ENCODE measurements at places on chromosomes 1 and 21.

GRCh38 chr1:44314452-44314851, 40.6 kb downstream of the ERI3 start:
- DNase-seq, result no peak

DNA sequence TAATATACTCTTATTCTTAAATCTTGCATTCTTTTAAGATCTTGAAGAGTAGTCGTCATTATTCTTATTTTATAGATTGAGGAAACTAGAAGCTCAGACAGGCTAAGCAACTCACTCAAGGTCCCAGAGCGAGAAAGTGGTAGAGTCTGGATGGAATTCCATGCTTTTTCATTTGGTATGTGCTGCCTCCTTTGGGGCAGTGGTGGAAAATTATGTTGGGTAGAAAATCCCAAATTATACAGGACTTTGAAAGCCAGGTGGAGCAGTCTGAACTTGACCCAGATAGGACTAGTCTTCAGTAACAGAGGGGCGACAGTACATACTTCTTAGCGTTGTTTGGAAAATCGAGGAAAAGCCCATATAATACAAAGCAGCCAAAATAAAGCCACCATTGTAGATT, 205.6 kb downstream of the ATG4C start:
- DNase-seq, result no peak

- DNase-seq, result peak; percentile 59
These were observed 9.6 kb upstream of the PLA2G4A start for GRCh38 chr1:186819126-186819525.

DNA sequence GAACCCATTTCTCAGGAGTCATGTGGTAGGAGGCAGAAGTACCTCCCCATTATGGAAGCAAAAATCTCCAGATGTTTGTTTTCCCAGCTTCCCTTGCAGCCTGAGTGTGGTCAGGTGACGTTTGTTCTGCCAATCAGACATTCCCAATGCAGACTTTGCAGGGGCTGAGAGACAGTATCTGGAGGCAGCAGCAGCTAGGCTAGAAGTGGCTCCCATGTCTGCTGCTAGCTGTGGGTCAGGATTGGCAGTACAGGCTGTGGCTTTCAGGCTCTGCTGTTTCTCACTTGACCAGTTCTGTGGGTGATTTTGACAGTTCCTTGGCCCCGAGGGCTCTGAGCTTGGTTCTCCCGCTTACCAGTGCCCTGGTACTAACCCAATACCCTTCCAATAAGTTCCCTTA, 58.6 kb upstream of the NBPF3 start:
- no peak for DNase-seq

GRCh38 chr1:113147073-113147625, 74.2 kb downstream of the LRIG2 start:
- DNase-seq, result no peak

GRCh38 chr1:56666112-56666608, 21.0 kb downstream of the PRKAA2 start:
- DNase-seq, result no peak

- DNase-seq, result no peak
These were observed 2.3 kb downstream of the SRSF10 start for GRCh38 chr1:23977854-23978191.

DNA sequence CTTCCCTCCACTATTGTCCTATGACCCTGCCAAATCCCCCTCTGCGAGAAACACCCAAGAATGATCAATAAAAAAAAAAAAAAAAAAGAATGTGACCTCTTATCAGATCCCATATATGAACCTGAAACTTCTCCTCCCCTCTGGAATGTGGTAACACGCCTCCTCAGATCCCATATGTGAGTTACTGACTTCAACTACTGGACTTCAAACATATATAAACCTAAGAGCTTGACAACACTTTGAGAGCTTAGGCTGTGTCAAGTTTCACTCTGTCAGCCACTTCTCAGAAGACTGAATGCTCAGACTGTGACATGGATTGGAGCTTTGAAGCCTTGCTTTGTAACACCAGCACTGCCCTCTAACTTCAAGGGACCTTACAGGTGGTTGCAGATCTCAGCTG, 148.4 kb downstream of the COP1 start:
- DNase-seq, result no peak

- no peak for DNase-seq
These were observed 4.0 kb upstream of the BTG2 start for GRCh38 chr1:203301331-203301668.

DNA sequence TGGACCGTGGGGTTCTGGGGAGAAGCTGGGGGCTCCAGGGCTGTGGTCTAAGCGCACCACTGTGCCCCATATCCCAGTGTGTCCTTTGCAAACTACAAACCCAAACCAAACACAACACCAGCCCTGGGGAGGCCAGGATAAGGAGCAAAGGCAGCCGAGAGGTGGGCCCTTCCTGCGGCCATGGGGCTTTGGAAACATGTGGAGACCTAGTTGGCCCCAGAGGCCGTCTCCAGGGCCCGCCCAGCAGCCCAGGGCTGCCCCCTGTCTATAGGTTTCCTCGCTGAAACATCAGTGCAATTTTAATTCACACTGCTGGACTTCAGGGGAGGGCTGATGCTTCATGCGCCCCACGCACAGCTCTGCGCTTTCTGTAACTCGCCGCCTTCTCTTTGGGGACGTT, 61.3 kb downstream of the PRDM16 start:
- DNase-seq, result no peak

- no peak for DNase-seq
These were observed 359.9 kb downstream of the HLX start for GRCh38 chr1:221239181-221239580.

GRCh38 chr1:197921235-197922069, 4.3 kb downstream of the LHX9 start:
- DNase-seq, result no peak

DNA sequence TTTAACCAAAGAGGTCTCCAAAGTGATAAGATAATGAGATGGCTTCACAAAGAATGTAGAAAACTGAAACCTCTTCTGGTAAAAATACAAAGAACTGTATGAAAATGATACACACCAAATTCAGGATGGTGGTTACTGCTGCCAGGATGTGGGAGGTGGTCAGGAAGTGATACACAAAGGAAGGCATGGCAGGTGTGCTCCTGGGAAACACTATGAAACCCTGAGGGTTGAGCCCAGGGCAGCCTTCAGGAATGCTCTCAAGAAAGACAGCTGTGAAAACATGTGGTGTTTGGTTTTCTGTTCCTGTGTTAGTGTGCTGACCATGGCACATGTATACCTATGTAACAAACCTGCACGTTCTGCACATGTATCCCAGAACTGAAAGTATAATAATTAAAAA, 109.3 kb downstream of the NTNG1 start:
- DNase-seq, result no peak

- peak; percentile 96 for DNase-seq
These were observed 214.5 kb upstream of the CAMK1G start for GRCh38 chr1:209368864-209369598.

DNA sequence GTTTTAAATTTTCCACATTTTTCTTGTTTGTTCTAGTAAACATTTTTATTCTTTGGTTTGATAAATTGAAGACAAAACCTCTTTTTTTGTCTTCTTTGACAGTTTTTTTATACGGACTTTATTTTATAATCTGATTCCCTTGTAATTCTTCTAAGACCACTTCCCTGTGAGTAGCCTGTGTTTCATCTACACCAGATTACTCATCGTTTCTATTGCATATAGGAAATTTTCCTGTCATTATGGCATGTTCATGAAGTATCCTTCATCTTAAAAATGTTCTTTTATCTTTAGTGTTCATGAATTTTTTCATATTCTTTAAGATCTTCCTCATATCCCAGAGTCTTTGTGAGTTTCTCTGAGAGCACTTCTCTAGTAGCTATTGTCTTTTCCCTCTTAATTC, 109.8 kb downstream of the USP25 start:
- no peak for DNase-seq

- no peak for DNase-seq
These were observed 100.5 kb upstream of the NEK7 start for GRCh38 chr1:198056255-198056654.

DNA sequence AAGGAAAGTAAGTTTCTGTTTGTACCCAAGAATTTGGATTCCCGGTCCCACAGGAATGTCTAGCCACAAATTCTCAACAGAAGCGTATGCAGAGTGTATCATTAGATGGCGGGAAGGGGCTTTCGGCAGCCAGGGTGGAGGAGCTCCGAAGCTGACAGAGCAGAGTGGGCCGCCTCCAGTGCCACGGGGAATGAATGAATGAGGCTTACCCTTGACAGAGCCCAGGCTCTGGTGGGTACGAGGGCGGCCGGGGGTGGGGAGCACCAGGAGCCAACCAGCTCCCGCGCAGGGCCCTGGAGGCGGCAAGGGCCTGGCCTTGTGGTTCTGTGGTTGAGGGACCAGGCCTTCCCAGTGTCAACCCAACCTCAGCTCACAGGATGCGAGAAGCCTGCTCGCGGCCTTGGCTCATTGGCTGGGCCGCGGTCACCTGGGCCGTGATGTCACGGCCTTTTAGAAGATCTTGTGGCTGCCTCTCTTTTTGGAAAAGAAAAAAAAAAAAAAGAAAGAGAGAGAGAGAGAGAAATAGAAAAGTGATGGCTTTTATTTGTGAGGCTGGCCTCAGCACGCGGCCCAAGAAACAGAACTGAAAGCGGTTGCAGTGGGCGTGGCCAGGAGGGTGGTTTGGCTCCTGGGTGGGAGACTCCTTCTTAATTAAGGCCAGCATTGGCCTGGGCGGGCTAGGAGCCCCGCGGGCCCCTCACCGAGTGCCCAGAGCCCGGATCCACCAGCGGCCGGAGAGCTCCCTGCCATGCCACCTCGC, 34.9 kb upstream of the RUNX3 start:
- no peak for DNase-seq

DNA sequence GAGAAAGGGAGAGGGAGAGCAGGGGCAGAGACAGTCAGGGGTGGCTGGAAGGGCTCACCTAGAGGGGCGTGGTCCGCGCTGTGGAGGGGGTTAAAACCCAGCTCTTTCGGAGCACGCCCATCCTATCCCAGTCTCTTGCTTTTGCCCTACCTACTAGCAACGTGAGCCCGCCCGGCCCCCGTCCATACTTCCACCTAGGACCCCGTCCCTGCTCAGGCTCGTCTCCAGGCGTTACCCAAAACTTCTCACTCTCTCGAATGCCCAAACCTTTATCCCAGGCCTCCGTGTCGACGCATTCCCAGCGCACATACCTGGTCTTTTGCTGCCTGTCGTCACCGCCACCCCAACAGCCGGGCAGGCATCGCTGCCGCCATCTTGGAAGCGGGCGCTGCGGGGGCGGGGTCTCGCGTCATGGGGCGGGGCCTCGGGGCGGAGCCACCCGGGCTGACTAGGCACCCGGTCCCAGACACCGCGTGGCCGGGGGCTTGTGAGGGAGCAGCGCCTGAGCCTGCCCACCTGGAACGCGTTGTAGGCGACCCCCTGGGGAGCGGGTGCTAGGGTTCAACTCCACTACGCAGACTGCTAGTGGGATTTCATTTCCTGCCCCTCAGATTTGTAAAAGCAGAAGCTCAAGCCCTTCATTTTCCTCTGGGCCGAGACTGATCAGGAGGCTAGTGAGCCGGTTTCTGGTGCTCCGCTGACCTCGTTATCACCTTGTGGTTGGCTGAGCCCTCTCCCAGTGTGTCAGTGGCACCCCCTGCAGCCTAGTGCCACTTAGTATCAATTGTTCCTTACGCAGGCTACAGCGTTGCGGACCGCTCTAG, at the start of gene B4GALT3:
Gene B4GALT3 (minus strand): TSS at position 396 of the 824 bp plus-strand sequence. CDS start 1,447 bp downstream, outside the sequence.
- peak; percentile 41 for DNase-seq

- DNase-seq, result no peak
These were observed 42.0 kb upstream of the LHX8 start for GRCh38 chr1:75092141-75092540.

DNA sequence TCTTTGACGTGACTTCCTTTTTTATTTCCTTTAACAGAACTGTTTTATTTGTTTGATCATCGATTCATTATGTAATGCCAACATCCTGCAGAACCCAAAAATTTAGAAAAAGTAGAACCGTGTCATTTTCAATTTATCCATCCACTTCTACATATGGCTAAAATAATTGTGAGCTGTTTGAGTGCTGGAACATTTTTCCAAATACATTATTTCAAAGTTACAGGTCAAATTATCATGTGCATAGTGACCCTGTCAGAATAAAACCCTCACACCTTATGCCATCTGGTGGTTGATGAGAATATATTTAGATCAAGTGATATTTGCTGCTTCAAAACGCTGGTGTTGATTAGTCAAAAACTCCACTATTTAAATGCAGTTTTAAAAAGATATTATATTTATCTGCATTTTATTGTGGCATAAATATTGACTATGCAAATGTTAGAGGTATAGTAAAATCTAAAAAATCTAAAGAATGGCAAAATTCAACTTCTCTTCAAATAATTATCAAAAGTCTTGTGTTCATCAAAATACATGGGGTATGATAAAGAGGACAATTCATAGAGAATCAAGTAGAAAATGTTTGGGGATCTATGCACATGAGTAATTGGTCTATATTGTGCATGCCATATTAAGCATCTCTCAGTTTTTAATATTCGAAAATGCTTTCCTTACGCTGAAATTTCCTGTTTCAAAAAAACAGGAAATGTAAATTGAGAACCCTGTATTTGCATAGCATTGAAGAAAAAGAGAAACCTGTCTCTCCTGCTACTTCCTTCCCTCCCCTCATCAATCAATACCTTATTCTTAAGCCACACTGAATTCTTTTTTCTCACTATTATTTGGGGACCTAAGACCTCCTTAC, 39.7 kb downstream of the UBE2U start:
- DNase-seq, result no peak

DNA sequence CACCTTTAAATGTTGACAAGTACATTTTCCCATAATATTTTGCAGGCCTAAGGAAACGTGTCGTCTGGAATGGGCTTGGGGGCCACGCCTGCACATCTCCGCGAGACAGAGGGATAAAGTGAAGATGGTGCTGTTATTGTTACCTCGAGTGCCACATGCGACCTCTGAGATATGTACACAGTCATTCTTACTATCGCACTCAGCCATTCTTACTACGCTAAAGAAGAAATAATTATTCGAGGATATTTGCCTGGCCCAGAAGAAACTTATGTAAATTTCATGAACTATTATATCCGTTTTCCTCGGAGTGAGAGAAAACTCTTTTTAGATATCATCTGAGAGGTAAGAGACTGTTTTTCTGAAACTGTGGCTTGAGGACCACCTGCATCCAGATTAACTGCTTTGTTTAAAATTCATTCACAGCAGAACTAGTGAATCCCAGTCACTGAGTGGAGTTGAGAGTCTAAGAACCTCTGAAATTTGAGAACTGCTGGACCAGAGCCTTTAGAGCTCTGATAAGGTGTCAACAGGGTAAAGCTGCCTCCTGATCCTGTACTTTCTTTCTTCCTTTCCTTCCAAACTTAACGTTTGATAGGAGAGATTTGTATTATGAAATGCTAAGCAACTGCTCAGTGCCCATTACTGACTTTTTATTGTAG, 811 bp downstream of the EXO1 start:
- DNase-seq, result no peak

GRCh38 chr21:39908265-39908923, 41.2 kb downstream of the PCP4 start:
- DNase-seq, result no peak

- DNase-seq, result no peak
These were observed 1.7 kb downstream of the PTPRU start for GRCh38 chr1:29237852-29238619.

DNA sequence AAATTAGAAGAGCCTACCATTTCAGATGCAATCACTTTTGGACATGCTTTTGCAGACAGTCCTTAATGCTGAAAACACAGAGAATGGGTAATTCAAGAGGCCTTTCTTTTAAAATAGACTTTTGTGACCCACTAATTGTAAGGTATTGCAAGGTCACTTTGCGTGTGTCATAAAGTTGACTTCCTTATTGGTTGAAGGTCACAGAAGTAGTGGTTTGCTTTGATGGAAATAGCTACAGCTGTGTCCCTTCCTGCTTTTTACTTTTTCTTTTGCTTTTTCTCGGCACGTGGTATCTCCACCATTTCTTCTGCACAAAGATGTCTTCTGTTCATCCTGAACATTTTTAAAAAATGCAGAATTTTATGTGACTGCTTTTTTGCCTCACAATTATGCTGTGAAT, 146.8 kb downstream of the DYRK1A start:
- DNase-seq, result no peak
